ENCODE measurements at places on chromosomes 16 and 17.
A peak's percentile ranks its signal among the peaks of the same experiment; 100 is the strongest.

DNA sequence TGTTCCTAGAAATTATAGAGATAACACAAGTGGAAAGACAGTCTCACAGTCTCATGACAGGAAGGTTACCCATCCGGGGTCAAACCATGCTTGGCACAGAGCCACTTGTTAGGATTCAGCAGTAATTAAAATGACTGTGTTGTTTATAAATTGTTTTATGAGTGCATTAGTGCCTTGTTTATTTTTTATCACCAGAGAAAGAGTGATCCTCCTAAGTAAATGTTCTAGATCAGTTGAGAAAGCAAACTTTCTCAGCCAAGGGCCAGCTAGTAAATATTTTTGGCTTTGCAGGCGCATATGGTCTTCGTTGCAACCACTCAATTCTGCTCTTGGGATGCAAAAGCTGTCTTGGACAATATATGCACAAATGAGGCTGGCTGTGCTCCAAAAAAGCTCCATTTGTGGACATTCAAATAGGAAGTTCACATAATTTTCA lies 253.9 kb upstream of the CACNG5 start:
- DNase-seq = no peak

- DNase-seq = peak; percentile 47
Measured at GRCh38 chr16:54446639-54447038, 160.1 kb upstream of the IRX3 start.

GRCh38 chr16:48160575-48160974 lies 4.8 kb upstream of the ABCC12 start:
- DNase-seq = no peak

DNA sequence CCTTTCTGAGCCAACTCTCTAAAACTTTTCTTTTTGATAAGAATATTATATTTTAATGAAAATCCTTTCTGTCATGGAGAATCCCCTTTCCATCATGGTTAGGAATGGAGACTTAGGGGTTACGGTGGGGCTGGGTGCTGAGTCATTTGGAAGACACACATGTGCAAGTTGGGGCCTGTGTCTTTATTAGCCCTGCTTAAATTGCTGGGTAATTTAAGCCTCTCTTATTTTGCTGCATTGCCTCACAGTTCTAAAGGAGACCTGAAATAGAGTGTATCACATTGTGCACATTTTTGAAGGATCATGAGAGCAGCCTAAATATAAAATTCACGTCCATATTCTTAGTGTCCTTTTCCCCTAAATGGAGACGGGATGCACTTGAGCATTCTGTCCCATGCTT lies 61.8 kb upstream of the RBFOX1 start:
- DNase-seq = no peak

GRCh38 chr17:75345514-75346167 lies 56.4 kb upstream of the SLC25A19 start:
- peak; percentile 25 for DNase-seq

GRCh38 chr16:27230562-27231001 lies 27.3 kb downstream of the KDM8 start:
- no peak for DNase-seq

GRCh38 chr17:16255481-16255921 lies 38.5 kb downstream of the PIGL start:
- DNase-seq = peak; percentile 29
